Posterior vena cava (tissue), 2 donors: ENCODE measurements at places on chromosomes 12 and 14.

- DNase-seq, result no peak
Measured at GRCh38 chr12:96015672-96016071, 19.5 kb upstream of the HAL start.

GRCh38 chr14:62592877-62593276, 452.4 kb downstream of the KCNH5 start:
- no peak for DNase-seq

DNA sequence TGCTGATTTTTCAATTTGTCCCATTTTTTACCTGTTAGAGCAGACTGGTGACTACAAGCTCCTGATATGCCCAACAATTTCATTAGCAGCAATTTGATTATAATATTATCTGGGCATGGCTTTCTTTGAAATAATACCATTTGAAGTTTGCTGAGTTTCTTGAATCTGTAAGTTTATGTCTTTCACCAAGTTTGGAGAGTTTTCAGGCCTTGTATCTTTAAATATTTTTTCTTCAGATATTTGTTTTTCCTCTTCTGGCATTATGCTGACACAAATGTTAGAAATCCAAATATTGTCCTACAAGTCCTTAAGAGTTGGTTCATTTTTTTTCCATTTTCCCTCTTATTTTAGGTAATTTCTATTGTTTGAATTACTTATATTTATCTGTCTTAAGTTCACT, 30.4 kb downstream of the SLC2A13 start:
- no peak for DNase-seq

GRCh38 chr12:182381-182892, 31.5 kb downstream of the SLC6A12 start:
- DNase-seq, result no peak

DNA sequence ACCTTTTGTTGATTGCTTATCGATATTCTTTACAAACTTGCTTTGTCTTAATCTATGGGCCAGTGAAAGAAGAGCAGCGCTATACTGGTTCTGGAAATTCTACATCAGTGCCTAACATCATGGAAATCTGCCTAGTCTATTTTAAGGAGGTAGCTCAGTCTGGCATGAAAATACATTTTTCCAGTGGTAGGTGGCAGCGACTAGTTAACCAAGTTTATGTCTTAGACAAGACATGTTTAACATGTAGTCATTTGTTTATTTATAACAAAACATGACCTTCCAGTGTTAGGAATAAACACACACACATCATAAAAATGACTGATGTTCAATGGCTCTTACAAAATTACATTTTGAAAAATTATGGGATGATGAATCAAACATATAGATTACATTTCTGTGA, 336.0 kb upstream of the SOX5 start:
- DNase-seq, result no peak

DNA sequence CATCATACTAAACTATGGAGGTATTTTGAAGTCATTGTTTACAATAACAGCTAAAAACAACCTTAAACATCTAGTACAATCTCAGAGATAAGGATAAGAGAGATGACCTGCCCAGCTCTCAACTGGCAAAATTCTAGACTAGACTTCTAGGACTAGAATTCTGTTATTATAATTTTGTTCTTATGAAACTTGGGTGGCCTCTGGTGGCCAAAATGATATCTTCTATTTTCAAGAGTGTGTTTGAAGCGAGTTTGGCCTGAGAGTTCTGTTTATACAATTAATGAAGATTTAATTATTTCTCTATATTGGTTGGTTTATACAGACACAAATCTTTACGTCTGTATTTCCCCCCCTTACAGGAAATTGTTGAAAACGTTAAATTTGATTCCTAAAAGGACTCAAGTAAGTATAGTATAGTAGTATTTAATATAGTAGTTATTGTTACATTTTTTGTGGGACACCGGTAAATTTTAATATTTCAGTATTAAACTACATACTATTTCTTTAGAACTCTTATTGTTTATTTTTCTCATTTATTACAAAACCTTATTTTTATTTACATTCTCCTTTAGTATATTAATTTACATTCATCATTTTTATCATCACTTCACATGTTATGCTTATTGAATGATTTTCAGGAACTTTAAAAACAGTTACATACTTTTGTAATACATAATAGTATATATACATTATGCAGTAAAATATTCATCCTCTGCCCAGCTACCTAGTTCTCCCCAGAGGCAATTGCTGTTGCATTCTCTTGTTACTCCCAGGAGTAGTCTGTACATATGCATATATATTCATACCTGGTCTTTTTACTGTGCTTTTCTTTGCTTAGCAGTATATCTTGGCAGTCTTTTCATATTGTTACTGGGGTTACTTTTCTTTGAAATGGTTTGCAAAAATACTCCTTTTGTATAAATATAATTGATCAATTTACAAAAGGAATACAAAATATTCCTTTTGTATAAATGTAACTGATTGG, 6.6 kb downstream of the PPHLN1 start:
- DNase-seq, result no peak

- DNase-seq, result no peak
Measured at GRCh38 chr12:34347367-34347766, 325.1 kb downstream of the ALG10 start.

GRCh38 chr12:93944911-93945310, 203.5 kb upstream of the PLXNC1 start:
- DNase-seq, result no peak

DNA sequence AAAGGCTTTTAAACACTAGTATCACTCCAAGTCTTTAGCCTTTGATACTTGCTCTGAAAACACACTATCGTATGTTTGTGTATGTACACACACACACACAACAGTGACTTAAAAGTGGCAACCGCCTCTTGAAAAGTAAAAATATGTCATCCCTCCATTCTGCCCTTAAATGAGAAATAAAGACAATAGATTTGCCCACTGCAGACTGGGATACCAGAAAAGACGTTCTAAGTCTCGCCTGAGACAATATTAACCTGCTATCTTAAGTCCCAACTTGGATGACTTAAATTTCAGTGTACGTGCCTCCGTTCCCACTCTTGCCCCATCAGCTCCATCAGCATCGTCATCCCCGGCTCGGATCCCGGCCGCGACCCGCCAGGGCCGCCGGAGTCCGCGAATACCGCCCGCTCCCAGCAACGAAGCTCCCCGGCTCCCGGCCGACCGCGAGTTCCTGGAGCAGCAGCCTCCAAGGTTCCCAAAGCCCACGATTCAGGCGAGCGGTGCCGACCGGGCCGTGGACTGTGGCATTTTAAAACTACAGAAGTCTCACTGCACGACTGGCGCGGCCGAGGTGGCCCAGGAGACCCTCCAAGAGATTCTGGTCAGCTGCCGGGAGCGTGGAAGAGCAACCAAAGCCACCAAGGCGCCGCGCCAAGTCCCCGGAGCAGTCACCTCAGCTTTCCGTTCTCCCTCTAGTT, 2.8 kb upstream of the ARID2 start:
- peak; percentile 91 for DNase-seq

- no peak for DNase-seq
Measured at GRCh38 chr12:103805655-103806360, 35.2 kb downstream of the NT5DC3 start.

GRCh38 chr12:13289653-13290289, 93.2 kb downstream of the EMP1 start:
- no peak for DNase-seq

DNA sequence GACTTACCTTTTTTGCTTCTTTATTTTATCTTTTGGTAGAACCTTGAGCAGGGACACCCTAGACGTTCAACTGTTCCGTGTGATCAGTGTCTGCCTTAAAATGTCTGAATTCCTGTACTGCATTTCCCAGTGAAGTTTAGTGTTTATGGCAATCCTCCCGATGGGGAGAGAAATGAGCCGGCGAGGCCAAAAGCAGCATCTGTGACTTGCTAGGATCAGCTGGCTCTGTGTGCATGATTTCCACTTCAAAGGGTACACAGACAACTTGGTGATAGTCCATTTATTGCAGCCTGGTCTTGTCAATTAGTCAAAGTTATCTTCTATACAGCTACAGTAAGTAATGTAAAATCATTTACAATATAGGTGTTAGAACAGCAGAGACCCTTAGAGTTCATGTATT, 768.5 kb downstream of the DIO2 start:
- no peak for DNase-seq

- DNase-seq, result no peak
Measured at GRCh38 chr12:84305144-84305543, 607.5 kb downstream of the SLC6A15 start.

DNA sequence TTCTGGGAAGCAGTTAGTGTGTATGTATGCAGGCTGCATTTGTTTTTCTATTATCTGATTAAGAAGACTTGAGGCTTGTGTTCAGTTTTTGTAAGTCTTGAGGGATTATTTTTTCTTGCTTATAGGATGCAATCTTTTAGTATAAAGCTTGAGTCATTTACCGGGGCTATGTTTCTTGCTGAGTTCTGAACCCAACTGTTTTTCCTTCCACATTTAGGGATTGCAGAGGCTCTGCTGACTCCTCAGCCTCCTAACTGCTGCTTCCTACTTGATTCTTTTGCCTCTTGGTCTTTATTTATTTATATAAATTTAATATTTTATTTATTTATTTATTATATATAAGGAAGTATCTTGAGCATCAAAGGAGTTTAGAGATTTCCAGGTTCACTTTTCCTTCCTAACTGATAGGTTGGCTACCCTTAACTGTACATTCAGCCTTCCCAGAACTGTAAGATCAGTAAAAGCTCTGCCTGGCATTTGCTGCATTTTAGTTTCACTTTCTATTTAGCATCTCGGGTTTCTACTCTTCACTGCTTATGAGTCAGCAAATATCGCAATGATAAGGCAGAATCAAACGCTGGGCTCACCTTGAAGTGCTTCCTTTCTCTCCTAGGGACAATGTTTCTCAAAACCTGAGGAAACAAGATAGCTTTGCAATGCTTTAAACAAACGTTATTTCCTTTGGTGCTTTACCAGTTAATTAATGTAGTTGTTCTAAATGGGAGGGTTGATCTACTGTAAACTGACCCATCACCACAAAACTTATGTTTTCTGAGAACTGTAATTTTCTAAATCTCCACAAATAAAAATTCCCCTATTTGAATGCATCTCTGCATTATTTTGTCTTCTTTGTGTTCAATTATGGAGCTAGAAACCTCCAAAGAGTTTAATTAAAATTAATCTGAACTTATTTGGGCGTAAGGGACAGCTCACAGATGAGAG, 1183.7 kb upstream of the TMEM132C start:
- no peak for DNase-seq

- DNase-seq, result no peak
Measured at GRCh38 chr14:54094765-54095164, 138.1 kb upstream of the BMP4 start.

GRCh38 chr12:126663304-126664094, 1598.3 kb downstream of the AACS start:
- DNase-seq, result no peak

GRCh38 chr12:92775416-92775815, 72.6 kb downstream of the PLEKHG7 start:
- DNase-seq, result no peak

DNA sequence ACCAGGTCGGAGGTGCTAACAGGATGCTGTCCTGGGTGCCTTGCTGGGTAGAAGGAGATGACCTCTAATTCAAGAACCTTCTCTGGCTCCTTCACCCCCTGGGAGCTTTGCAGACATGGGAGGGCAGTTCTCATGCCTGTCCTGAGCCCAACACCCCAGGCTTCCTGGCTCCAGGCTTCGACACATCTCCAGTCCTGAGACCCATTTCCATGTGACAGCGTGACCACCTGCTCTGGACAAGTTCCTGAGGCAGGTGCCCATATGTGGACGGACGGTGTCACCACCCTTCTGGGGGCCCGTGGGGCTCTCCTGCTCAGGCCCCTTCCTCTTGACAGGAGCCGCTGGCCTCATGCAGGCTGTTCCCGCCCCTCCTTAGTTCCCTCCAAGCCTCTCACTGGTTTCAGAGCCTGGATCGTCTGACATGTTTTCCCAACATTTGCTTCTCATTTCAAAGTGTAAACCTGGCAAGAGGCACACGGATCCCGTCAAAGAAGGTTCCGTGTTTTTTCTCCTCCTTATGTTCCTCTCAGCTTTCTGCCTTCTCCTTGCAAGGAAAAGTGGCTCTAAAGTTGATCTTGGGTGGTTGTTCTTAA, 291.9 kb upstream of the RTL1 start:
- peak; percentile 61 for DNase-seq

GRCh38 chr14:25108959-25109358, 59.0 kb upstream of the STXBP6 start:
- no peak for DNase-seq

DNA sequence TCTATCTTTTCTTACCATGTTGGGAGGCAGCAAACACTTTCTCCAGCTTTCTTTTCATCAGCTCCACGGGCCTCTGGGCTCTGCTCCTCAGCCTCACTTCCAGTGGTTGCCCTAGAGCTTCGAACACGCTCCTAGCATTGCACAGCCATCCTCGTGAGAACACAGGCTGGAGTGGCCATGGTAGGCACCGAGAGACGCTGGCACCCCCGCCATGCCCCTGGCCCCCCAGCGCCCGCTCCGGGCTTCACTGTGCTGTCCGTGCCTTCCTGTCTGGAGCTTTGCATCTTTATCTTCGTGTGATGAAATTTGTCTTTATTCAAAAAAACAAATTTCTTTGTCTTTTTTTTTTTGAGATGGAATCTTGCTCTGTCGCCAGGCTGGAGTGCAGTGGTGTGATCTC, 352.2 kb downstream of the TMEM121 start:
- DNase-seq, result peak; percentile 51

DNA sequence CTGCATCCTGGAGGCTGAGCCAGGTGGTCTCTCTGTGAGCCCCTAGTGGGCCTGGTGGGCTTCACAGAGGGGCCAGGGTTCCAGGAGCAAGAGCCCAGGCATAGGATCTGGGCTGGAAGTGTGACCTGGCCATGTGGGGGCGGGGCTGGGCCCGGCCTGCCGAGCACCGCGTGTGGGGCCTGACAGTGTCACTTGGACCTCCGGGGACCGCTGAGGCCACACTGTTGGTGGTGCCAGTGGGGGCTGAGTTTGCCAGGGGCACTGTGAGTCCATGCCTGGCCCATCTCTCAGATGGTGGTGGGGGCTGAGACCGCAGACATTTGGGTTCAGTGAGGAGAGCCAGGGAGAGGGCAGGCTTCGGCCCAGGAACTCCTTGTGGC, 5.2 kb downstream of the FBRSL1 start:
- no peak for DNase-seq

DNA sequence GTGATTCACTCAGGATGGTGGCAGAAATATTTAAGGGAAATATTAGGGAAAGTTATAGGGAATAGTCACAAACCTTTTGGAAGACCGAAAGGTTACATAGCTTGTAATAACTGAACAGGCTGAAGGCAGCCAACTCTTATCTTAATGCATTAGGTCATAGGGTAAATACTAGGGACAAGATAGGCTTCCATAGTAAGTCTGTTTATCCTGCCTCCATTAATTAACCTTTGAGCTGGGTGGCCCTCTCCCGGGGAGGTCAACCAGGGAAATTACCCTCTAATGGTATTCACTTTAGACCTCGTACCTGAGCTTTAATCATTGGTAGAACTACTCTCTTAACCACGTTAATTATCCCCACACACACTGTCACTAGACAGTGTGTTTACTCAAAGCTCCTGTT, 981.8 kb downstream of the SLC16A7 start:
- DNase-seq, result no peak

DNA sequence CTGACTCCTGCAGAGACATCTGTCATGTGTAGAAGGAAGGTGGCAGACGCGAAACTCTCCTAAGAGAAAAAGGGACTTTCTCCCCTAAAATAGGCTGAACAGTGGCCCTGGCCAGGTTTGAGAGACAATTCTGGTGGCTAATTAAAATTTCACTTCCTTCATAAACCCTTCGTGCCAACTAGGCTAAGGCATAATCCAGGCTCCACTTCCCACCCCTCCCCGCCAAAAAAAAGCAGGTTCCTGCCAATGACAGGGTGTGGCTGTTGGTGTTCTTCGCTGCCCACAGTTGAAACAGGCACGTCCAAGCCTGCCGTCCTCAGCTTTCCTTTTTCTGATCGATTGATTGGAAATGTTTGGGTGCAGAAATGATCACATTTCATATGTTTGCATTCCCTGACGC, 144.6 kb downstream of the GCH1 start:
- DNase-seq, result no peak
